ENCODE measurements at places on chromosomes 1 and 21.

GRCh38 chr1:15756143-15757015 is 2.2 kb upstream of the FBLIM1 start:
- no peak for DNase-seq

- no peak for DNase-seq
Measured at GRCh38 chr21:16423921-16424320, 694.1 kb downstream of the USP25 start.

DNA sequence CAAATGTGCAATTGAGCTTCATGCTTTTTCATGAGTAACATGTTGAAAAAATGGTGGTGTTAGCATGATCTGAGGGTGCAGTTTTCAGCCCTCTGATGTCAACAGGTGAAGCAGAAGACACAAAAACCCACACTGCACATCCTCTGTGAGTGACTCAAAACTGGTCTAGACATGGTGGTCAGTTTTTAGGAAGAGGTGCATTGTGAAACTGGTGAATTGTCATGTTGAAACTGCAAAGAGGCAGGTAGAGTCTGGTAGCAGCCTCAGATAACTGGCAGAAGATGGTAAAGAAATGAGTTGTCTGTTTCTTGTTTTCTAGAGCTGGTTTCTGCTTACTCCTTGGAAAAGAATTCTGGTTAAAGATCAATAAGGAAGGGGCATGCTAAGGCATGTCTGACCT is 97.3 kb upstream of the HMCN1 start:
- DNase-seq: no peak

DNA sequence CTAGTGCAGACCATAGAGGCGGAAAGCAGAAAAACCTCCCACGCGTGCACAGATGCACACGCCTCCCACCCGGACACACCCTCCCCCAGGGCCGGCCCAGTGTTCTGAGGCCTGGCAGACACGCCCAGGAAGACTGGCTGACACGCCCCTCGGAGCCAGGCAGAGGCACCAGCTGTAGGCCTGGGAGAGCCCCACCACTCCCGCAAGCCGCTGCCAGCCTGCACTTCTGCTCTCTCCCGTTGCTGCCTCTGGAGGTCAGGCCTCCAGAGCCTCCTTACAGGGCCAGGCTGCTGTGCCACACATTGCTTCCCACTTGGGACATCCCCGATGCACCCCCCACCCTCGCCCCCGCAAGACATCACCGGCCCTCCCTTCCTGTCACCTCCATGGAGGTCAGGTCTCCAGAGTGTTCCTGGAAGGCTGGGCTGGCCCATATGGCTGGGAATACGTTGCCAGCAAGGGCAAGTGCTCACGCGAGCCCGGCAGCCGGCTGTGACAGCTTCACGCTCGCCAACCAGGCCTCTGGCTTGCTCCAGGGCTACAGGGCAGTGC is 40.4 kb downstream of the CASZ1 start:
- DNase-seq: peak; percentile 29

- DNase-seq: no peak
Measured at GRCh38 chr1:14403961-14404645, 194.4 kb upstream of the KAZN start.

DNA sequence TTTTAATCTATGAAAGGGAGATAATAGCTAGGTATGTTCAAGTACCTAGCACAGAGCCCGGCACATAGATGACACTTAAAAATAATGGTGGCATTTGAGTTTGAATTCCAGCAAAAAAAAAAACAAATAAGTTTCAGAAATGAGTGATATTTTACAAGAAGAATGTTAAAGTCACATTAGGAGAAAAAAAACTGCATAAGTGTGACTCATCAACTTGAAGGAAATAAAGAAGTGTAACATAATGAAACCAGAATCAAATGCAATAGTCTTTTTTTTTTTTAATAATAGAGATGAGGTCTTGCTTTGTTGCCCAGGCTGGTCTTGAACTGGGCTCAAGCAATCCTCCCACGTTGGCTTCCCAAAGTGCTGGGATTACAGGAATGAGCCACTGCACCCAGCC is 17.1 kb downstream of the DNASE2B start:
- DNase-seq: no peak

DNA sequence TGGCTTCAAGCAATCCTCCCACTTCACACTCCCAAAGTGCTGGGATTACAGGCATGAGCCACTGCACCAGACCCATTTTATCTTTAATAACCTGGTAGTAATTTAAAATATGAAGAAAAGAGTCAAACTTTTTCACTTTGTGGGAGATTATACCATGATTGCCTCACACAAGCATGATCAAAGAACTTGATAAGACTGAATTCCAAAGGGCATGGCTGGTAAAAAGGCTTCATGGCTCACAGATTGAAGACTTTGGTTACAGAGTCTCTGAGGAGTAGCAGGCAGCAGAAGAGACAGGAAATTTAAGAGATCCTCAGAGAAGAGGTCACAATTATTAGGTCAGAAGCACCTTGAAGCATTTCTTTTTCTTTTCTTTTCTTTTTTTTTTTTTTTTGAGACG is 16.4 kb upstream of the RGSL1 start:
- no peak for DNase-seq

DNA sequence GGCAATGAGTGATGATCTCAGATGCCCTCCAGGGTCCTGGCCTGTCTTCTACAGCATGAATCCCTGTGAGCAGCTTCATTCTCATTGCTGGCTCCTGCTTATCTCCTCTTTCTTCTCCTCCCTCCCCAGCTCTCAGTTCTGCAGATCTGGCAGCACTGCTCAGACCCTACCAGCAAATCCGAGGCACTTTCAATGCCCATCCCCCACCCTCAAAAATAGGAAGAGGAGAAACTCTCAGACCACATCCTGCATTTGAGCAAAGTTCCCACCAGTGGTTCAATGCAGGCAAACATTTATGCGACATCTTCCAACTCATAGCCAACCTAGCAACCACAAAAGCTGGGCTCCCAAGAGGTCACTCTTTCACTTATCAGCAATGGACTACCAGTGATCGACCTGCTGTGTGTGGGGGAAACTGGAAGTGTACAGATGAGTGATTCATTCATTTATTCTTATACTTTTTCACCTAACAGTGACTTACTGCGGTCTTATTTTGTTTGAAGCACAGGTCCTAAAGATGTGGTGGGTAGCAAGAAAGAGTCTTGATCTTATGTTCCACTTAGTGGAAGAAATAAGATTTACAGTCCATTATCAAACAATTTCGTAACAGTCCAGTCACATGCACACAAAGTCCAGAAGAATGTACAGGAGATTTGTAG is 5.8 kb upstream of the CHI3L2 start:
- DNase-seq: no peak

- DNase-seq: no peak
Measured at GRCh38 chr1:51738681-51739080, 121.8 kb downstream of the OSBPL9 start.

- DNase-seq: no peak
Measured at GRCh38 chr1:119611701-119612113, 36.4 kb downstream of the ZNF697 start.

- DNase-seq: no peak
Measured at GRCh38 chr21:16279731-16280581, 550.2 kb downstream of the USP25 start.

GRCh38 chr21:41010101-41010435 is 157.9 kb upstream of the BACE2 start:
- no peak for DNase-seq

- DNase-seq: no peak
Measured at GRCh38 chr1:62054188-62054587, 140.5 kb upstream of the L1TD1 start.

DNA sequence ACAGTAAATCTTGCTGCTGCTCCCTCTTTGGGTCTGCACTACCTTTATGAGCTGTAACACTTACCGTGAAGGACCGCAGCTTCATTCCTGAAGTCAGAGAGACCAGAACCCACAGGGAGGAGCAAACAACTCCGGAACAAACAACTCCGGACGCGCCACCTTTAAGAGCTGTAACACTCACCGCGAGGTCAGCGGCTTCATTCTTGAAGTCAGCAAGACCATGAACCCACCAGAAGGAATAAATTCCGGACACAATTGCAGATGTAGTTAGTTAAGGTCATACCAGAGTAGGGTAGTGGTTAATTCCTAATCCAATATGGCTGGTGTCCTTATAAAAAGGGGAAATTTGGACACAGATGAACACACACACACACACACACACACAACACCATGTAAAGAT is 37.7 kb downstream of the VTCN1 start:
- DNase-seq: no peak

DNA sequence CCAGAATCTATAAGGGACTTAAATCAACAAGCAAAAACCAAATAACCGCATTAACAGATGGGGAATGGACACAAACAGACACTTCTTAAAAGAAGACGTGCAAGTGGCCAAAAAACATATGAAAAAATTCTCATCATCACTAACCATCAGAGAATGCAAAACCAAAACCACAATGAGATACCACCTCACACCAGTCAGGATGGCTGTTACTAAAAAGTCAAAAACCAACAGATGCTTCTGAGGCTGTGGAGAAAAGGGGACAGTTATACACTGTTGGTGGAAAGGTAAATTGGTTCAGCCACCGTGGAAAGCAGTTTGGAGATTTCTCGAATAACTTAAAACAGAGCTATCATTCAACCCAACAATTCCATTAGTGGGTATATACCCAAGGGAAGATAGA is 124.9 kb upstream of the OLIG2 start:
- DNase-seq: no peak

GRCh38 chr1:155910621-155911121 is 478 bp downstream of the RIT1 start:
- no peak for DNase-seq

- no peak for DNase-seq
Measured at GRCh38 chr1:8356256-8357209, 38.6 kb downstream of the SLC45A1 start.

- DNase-seq: no peak
Measured at GRCh38 chr1:67169496-67169895, 3.2 kb downstream of the IL23R start.

DNA sequence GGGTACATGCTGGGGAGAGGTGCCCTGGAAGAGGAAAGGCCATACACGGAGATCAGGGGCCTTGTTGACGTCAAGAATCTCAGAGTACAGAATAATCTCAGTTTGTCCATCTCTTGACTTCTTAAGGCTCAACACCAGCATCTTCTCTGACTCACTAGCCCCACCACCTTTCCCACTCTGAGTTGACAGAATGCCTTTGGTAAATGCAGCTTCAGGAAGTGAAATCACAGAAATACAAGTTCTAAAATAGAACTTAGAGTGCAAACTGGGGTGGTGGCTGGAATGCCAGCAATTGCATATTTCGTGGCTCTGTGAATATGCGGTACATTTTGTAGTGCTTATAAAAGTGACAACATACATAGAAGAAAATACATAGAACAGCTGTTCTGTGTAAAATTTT is 1.6 kb downstream of the COG2 start:
- DNase-seq: no peak

DNA sequence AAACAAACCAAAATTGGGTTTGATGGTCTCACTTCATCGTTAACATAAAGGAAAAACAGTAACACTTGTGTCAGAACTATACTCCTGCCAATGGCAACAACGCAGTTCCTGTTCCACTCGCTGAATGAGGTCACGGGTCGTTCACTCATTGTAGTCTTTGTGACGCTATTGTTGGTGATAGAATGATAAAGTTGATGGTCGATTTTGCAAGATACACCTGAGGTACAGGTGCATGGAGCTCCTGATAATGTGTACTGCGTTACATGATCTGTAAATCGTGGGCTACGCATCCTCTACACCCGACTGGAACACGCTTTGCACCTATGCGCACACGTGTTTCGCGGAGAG is 391 bp upstream of the CENPS start:
- no peak for DNase-seq

GRCh38 chr1:88753506-88753905 is 69.4 kb downstream of the PKN2 start:
- DNase-seq: no peak

DNA sequence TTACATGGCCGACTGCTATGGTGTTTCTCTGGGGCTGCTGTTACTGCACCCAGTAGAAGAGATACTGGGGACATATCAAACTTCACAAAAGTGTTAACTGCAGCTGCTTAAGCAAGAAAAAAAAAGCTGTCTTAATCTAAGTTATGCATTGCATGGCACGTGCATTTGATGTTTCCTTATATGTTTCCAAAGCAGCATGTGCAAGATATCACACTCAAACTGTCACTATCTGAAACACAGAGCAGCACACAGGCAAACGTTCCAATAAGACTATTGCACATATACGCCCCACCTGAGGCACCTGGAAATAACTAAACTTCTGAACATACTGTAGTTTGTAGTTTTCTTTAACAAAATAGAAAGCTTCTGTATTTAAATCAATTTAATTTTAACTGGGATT is 671.4 kb upstream of the ADGRL2 start:
- no peak for DNase-seq

DNA sequence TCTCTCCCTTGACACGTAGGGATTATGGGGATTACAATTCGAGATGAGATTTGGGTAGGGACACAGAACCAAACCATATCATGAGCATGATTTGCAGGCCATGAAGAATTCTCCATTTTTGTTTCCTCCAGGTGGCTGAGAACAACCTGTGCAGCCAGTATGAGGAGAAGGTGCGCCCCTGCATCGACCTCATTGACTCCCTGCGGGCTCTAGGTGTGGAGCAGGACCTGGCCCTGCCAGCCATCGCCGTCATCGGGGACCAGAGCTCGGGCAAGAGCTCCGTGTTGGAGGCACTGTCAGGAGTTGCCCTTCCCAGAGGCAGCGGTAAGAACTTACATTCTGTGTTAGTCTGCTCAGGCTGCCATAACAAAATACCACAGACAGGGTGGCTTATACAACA is 9.7 kb downstream of the MX1 start:
- DNase-seq: no peak

- no peak for DNase-seq
Measured at GRCh38 chr1:44661781-44662682, 12.2 kb downstream of the TMEM53 start.

- DNase-seq: no peak
Measured at GRCh38 chr1:156241311-156241811, 623 bp upstream of the BGLAP start.

DNA sequence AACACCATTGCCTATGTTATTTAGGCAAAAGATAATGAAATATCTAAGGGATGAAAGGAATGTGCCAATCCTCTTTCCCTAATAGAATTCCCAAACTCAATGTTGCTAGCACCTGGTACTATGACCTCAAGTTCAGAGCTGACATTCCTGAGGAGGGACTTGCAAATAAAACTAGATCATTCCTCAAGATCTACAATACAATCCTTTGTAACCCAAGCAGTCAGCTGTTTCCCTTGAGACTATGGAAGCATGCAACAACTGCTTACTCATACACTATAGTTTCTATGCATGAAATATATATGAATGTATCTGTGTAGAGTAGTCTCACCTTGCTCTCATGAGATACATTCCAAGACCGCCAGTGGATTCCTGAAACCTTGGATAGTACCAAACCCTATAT is 65.0 kb downstream of the ABL2 start:
- peak; percentile 70 for DNase-seq

DNA sequence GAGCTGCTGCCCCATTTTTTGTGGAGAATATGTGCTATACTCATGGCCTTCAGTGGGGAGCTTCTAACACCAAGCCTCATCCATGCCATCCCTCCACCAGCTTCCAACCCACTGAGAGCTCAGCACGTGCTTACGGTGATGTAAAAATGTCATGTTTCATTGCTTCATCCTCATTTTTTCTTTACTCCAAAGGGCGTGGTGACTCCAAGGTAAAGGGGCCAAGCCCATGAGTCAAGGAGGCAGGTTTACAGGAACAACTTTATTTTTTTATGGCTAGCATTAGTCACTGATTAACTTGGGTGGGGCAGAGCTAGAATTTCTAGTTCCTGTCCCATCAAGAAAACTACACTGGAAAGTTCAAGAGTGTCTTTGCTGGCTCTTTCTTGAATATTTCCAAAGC is at the start of gene C1orf226:
Gene C1orf226, plus strand, starts transcription at position 346 of the 400 bp plus-strand sequence. CDS start 174 bp downstream, outside the sequence.
- peak; percentile 51 for DNase-seq

- peak; percentile 60 for DNase-seq
Measured at GRCh38 chr1:245771511-245772281, 616.9 kb downstream of the KIF26B start.

- no peak for DNase-seq
Measured at GRCh38 chr1:15122331-15122730, 31.2 kb upstream of the TMEM51 start.
